A549 (cell line): ENCODE measurements at places on chromosomes 12 and 14. TPM values are rescaled to one million over a fixed set of nuclear protein-coding genes. Genes with fewer than 3 reads are reported as not detected.
A peak's percentile ranks its signal among the peaks of the same experiment; 100 is the strongest.

Gene FAR2
- polyA plus RNA-seq: not detected in 3 replicates

Gene CCDC177
- polyA plus RNA-seq: not detected in 3 replicates

Gene IGFBP6
- 128 to 155 TPM (median 128 TPM) in 3 replicates for polyA plus RNA-seq

Gene CFAP251
- 0.66 to 1.2 TPM (median 0.94 TPM) in 3 replicates for polyA plus RNA-seq

Gene KRT85
- polyA plus RNA-seq: 2.9 to 4.8 TPM (median 3.7 TPM) in 3 replicates

Gene AMDHD1
- polyA plus RNA-seq: 3.5 to 4.1 TPM (median 4.1 TPM) in 3 replicates

Gene PRH2
- 0.19 TPM in 1 of 3 replicates, not detected in the others for polyA plus RNA-seq

Gene C14orf180
- not detected in 3 replicates for polyA plus RNA-seq

Gene PRKD1
- polyA plus RNA-seq: 2.9 to 3.5 TPM (median 3.0 TPM) in 3 replicates

Gene TAS2R43
- not detected in 3 replicates for polyA plus RNA-seq

Gene BICDL1
- 2.6 to 3.8 TPM (median 3.5 TPM) in 3 replicates for polyA plus RNA-seq

Gene SMCO2
- polyA plus RNA-seq: 0.08 to 0.14 TPM (median 0.11 TPM) in 3 replicates

Gene ARPC3
- 718 to 772 TPM (median 750 TPM) in 3 replicates for polyA plus RNA-seq

GRCh38 chr14:70567791-70568190, 32.7 kb downstream of the MED6 start:
- peak; percentile 6 for DNase-seq

DNA sequence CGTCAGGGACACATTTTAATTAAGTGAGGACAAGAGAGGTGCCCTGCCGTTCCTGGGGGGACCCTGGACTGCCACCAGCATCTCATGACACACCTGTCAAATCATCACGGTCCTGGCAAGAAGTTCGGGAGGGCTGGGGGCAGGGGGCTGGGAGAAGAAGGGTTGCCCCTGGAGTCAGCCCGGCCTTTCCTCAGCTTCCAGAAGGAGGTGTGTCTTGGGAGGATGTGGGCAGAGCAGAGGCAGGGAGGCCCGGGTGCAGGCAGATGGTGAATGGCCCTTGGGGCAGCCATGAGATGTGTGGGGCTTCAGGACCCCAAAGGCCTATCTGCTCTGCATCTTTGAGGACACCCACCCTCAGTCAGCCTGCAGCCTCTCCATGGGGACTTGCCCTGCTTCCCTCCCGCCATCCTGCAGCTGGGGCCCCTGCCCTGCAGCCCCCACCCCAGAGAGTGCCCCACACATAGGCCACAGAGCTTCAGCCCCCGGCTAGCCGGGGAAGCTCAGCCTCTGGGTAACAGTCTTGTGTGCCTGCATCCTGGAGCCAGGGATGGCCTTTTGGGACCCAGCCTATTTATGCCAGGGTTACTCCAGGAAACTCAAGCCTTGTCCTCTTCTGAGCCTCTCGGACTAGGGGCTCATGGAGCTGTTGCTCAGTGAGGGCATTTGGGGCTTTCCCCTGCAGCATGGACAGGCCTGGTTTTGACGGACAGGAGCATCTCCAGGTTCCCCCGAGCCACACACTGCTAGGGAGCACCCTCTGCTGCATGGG, 178.5 kb downstream of the KIF26A start:
- DNase-seq: no peak

GRCh38 chr12:61452076-61452475, 808.1 kb upstream of the USP15 start:
- DNase-seq: no peak

DNA sequence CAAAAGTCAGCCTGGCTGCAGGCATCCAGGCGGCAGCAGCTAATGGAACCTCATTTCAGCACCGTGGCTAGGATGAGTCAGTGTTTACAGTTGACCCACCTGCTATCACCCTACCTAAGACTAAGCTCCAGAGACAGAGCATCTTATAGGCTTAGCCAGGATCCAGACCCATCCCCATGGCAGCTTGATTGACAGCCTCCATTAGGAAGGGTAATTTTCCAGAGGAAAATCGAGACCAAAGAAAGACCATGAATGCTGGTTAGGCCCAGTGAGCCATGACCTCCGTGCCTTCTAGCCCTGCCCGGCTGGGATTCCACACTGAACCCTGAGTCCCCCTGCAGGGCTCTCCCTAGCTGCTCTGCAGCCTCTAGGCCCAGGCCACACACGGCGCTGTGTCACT, 38.7 kb downstream of the TUNAR start:
- no peak for DNase-seq

DNA sequence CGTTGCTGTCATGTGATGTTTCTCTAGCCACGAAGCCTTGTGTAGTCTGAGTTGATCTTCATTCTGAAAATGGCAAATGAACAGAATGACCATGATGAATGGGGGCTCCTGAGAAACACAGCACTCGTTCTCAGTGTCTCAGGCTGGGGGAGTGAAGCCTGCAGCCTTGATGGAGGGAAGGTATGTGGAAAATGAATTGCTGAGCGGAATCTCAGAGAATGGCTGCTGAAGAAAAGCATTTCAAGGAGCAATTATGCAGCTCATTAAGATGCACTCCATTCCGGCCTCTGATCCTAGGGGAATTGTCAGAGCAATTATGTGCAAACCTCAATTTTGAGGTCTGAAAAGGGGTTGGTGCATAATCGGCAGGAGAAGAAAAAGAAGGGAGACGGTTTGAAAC, 167.1 kb downstream of the CHST11 start:
- no peak for DNase-seq

DNA sequence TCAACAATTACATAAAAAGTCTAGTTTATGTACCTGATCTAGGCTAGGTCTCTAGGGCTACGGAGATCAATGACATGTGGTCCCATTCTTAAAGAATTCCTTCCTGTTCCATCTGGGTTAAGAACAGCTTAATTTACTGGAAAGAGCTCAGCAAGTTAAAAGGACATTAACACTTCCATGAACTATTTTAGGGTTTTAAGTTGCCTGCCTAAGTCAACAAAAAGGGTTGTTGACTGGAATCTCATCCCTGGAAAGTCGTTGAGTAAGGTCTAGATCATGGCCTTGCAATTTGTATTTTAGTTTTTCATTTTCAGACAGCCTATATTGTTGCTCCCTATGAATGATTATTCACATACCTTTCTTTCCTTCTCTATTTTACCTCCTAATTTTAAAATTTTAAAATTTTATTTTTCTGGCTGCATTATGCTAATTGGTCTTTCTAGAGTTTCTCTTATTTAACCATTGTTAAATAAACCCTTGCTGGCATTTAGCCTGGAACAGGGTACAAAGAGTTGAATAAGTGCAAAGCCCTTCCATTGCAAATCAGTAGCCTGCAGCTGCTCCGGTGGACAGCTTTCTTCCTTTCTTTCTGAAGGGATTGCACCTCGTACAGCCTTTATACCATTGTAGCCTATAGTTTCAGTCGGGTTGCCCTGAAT, 66.3 kb downstream of the VRK1 start:
- no peak for DNase-seq

GRCh38 chr14:74362361-74362915, 14.2 kb downstream of the VRTN start:
- DNase-seq: peak; percentile 79

GRCh38 chr14:29045237-29045636, 278.6 kb downstream of the FOXG1 start:
- no peak for DNase-seq

- no peak for DNase-seq
Observed at GRCh38 chr14:89673512-89674225, 256.6 kb upstream of the FOXN3 start.

GRCh38 chr12:121797937-121798786, 4.7 kb upstream of the RHOF start:
- no peak for DNase-seq

DNA sequence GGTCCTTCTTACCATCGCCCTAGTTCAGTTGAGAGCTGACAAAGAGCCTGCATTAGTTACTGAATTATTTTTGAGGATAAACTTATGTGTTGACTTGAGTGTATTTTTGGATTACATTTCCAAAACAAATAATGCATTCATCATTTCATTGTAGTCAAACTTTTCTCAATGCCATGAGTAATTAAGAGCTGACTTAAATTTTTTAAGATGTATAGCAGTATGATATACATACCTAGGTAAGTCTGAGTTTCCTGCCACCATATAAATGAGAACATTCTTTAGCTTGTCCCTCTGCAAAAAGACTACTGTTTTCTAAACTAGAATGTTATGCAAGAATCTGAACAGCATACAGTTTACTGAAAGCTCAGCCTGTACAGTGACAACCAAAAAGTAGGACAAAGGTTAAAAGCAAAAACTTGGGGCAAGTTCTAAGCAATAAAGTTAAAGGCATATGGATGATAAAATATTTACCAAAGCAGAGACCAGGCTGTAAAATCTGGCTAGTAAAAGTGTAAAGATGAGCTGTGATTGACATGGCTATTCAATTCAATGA, 82.1 kb upstream of the FERMT2 start:
- no peak for DNase-seq

DNA sequence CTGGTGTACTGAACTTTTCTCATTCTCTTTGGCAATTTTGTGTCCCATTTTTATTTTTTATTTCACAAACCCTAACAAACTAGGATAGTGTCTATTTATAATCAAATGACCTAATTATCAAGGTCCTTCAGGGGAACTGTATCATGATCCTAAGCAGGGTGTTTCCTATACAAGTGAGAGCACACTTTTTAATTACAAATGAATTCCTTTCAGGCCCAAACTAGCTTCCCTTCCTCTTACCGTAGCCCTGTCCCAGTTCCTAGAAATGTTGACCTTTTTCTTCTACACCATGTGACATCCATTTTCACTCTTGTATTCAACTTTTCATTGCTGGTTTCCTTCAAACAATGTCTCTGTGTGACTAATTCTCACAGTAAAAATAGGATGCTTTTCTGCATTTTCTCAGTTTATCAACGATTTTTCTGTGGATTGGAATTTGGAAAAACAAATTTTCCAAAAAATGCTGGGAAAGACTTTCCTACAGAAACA, 411.4 kb downstream of the CCDC91 start:
- DNase-seq: no peak

GRCh38 chr12:129819391-129819790, 84.4 kb downstream of the TMEM132D start:
- DNase-seq: no peak

GRCh38 chr14:69580009-69580577, 5.4 kb upstream of the CCDC177 start:
- peak; percentile 71 for DNase-seq

GRCh38 chr14:81565441-81566290, 32.0 kb upstream of the SEL1L start:
- DNase-seq: peak; percentile 29

GRCh38 chr14:70773182-70773862, 36.0 kb downstream of the MAP3K9 start:
- no peak for DNase-seq

- DNase-seq: no peak
Observed at GRCh38 chr14:91879196-91879595, 11.9 kb upstream of the TC2N start.

GRCh38 chr14:51682411-51682810, 30.7 kb downstream of the FRMD6 start:
- no peak for DNase-seq

- DNase-seq: no peak
Observed at GRCh38 chr14:34749408-34749807, 35.0 kb upstream of the CFL2 start.

- no peak for DNase-seq
Observed at GRCh38 chr12:1614360-1614759, 14.7 kb upstream of the WNT5B start.
